ENCODE measurements at places on chromosomes 16 and 17. TPM values are rescaled to one million over a fixed set of nuclear protein-coding genes. Genes with fewer than 3 reads are reported as not detected.

The AANAT gene
- total RNA-seq, result 0.51 TPM

The C1QTNF8 gene
- not detected for total RNA-seq

The CCL15 gene
- not detected for total RNA-seq

The PARD6A gene
- 1.7 TPM for total RNA-seq

The OR4D1 gene
- total RNA-seq, result not detected

The EXOC7 gene
- total RNA-seq, result 67.3 TPM

The ABCC11 gene
- total RNA-seq, result 0.20 TPM

The MLLT6 gene
- 22.3 TPM for total RNA-seq

The TRAPPC2L gene
- total RNA-seq, result 133 TPM

The PPP1R1B gene
- total RNA-seq, result not detected

The TMEM238L gene
- not detected for total RNA-seq

The STAT5B gene
- total RNA-seq, result 21.0 TPM

The CPNE7 gene
- 63.9 TPM for total RNA-seq

The KRTAP3-1 gene
- total RNA-seq, result not detected

The SAP30BP gene
- total RNA-seq, result 124 TPM

The NPIPA3 gene
- 0.91 TPM for total RNA-seq

The SKAP1 gene
- total RNA-seq, result not detected

The STH gene
- total RNA-seq, result not detected

Data from A549 treated with RU486 at 1 μM for 4 hours (cell line).